Fibroblast of villous mesenchyme (primary cell): ENCODE measurements at places on chromosomes 1 and 21. TPM values are rescaled to one million over a fixed set of nuclear protein-coding genes. Genes with fewer than 3 reads are reported as not detected.

The FNDC10 gene
- total RNA-seq: 0.43 and 2.6 TPM in 2 replicates

The LRRC8D gene
- total RNA-seq: 26.7 and 58.7 TPM in 2 replicates

The ZFP69B gene
- total RNA-seq: 3.9 and 5.8 TPM in 2 replicates

The AMY2A gene
- total RNA-seq: not detected in 2 replicates

The CHAF1B gene
- total RNA-seq: 3.5 and 3.9 TPM in 2 replicates

The ZNF691 gene
- 6.4 and 11.2 TPM in 2 replicates for total RNA-seq

The CHIA gene
- total RNA-seq: not detected in 2 replicates

The MANEAL gene
- total RNA-seq: 0.43 and 0.97 TPM in 2 replicates

The TMEM269 gene
- under 0.01 TPM in 2 replicates for total RNA-seq

The SRGAP2C gene
- total RNA-seq: 15.1 and 22.2 TPM in 2 replicates

The S100B gene
- not detected in 2 replicates for total RNA-seq

The S100A14 gene
- not detected in 2 replicates for total RNA-seq

The SLC1A7 gene
- under 0.01 TPM in 2 replicates for total RNA-seq

The WNT9A gene
- under 0.01 and 0.32 TPM in 2 replicates for total RNA-seq

The CSDE1 gene
- 419 and 541 TPM in 2 replicates for total RNA-seq

The GNG4 gene
- 5.2 and 7.3 TPM in 2 replicates for total RNA-seq

The RAD54L gene
- 2.6 and 3.0 TPM in 2 replicates for total RNA-seq

The TRIM67 gene
- total RNA-seq: not detected in 2 replicates

The NES gene
- total RNA-seq: 66.4 and 66.9 TPM in 2 replicates

The NGF gene
- 0.86 and 1.6 TPM in 2 replicates for total RNA-seq

The TDRD5 gene
- total RNA-seq: not detected in 2 replicates

The RBM11 gene
- 0.32 and 0.43 TPM in 2 replicates for total RNA-seq

The ST6GALNAC5 gene
- 114 and 155 TPM in 2 replicates for total RNA-seq

The ATP5PO gene
- total RNA-seq: 114 and 135 TPM in 2 replicates

The ADAMTS4 gene
- 6.8 and 8.2 TPM in 2 replicates for total RNA-seq

The A3GALT2 gene
- not detected in 2 replicates for total RNA-seq

The SLC9C2 gene
- total RNA-seq: not detected in 2 replicates

The AMY1C gene
- total RNA-seq: not detected in 2 replicates

The UBE2U gene
- total RNA-seq: not detected in 2 replicates

The HEATR1 gene
- total RNA-seq: 30.9 and 47.9 TPM in 2 replicates

The CRYBG2 gene
- not detected in 2 replicates for total RNA-seq

The NR0B2 gene
- not detected in 2 replicates for total RNA-seq

The TESK2 gene
- 1.6 and 2.2 TPM in 2 replicates for total RNA-seq

The TFAP2E gene
- total RNA-seq: under 0.01 and 0.32 TPM in 2 replicates

The EEIG2 gene
- 13.5 and 23.7 TPM in 2 replicates for total RNA-seq

The MEX3A gene
- total RNA-seq: 1.7 and 1.9 TPM in 2 replicates

The UMODL1 gene
- total RNA-seq: under 0.01 TPM in 1 of 2 replicates, not detected in the other

The PATJ gene
- 6.8 and 9.5 TPM in 2 replicates for total RNA-seq
